Eye (tissue), 1 donor: ENCODE measurements at places on chromosomes 16 and 17.
A peak's percentile ranks its signal among the peaks of the same experiment; 100 is the strongest.

DNA sequence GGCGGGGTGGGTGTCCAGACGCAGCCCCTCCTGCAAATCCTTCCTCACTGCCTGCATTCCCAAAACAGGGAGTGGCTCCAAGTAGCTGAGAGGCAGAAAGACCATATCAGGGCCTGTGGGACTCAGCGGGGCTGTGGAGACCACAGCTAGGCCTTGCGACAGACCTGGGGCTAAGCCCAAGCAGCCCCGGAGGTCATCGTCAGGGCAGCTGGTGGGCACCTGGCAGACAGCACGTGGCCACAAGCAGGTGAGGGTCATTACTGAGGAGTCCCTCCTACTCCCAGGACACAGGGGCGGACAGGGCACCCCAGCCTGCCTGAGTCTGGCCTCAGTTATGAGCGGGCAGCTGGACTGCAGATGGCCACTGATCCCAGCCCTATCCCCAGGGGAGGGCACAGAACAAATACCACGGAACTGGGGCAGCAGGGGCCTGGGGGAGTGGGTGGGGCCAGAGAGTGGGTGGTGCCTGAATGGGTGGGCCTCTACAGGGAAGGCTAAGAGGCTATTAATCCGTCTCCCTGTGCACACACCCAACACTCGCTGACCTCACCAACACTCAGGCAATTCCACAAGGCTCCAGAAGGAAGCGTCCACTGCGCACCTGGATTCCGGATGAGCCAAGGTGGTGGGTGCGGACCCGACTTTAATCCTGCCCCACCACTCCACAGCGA is 8.5 kb downstream of the HS3ST6 start:
- peak; percentile 66 for DNase-seq

DNA sequence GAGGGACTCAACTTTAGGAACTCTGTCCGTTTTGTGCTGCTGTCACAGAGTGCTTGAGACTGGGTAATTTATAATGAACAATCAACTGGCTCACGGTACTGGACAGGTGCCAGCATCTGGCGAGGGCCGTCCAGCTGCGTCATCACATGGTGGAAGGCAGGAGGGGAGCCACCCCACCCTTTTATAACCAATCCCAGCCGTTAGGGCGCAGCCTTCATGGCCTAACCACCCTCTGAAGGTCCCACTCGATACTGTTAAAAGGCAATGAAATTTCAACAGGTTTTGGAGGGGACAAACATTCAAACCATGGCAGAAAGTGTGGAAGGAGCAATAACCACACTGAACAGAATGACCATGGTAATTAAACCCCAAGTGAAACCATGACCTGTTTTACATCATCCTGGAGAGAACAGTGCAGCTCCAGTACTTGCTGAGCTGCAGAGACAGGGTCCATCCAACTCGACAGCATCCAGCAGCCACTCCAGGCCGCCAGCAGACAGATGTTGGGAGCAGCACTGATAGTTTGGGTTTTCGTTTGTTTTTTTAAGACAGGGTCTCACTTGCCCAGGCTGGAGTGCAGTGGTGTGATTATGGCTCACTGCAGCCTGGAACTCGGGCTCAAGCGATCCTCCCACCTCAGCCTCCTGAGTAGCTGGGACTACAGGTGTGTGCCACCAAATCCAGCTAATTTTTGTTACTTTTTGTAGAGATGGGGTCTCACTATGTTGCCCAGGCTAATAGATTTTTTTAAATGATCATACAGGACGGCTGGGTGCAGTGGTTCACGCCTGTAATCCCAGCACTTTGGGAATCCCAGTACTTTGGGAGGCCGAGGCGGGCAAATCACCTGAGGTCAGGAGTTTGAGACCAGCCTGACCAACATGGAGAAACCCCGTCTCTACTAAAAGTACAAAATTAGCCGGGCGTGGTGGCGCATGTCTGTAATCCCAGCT is 11.0 kb downstream of the CHMP6 start:
- peak; percentile 41 for DNase-seq

- no peak for DNase-seq
Measured at GRCh38 chr16:54444851-54445458, 158.4 kb upstream of the IRX3 start.

DNA sequence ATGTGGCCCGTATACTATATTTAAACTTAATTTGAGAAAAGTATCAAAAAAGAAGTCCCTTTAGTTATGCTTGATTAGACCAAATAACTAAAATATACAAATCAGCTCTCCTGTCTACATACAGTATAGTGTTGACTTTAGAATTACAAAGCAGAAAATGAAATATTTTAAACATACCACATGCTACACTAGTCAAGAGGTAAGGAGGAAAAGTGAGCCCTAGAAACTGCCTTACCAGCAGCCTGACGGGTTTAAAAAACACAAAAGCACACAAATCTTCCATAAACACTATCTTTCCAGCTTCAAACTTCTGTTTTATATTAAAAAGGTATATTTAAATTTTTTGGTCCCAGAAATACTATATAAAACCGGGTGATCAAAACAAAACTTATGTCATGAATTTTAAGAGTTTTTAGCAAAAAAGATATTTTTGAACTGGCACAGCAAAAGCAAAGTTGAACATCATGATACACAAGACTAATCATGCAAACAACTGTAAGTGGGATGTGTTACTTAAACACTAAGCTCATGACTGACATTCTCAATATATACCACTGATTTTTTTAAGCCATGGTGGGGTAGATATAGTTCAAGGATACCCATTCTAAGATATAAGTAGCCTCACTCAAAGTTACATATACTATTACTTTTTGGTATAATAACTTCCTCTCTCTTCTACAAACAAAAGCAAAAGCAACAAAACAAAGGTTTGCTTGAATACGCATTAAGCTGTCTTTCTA is 11.8 kb downstream of the KLHL10 start:
- no peak for DNase-seq

- peak; percentile 89 for DNase-seq
Measured at GRCh38 chr17:34254651-34255380, at the start of gene CCL2. Gene CCL2 (plus strand): TSS chr17:34255285. CDS start chr17:34255350, 65 bp downstream.

DNA sequence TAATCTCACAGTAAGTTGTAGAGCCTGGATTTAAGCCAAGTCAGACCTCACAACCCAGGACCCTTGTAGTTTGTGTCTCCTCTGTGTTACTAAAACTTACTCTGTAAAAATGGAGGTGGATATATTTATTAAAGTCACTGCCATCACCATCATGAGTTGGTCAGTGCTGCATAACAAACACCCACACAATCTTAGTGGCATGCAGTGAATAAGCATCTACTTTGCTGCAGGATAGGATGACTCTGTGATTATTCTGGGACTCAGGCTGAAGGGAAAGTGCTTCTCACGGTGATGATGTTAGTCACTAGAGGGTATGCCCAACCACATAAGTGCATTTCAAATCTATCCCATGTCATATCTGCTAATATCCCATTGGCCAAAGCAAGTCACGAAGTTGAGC is 398.7 kb downstream of the XYLT1 start:
- DNase-seq, result no peak

DNA sequence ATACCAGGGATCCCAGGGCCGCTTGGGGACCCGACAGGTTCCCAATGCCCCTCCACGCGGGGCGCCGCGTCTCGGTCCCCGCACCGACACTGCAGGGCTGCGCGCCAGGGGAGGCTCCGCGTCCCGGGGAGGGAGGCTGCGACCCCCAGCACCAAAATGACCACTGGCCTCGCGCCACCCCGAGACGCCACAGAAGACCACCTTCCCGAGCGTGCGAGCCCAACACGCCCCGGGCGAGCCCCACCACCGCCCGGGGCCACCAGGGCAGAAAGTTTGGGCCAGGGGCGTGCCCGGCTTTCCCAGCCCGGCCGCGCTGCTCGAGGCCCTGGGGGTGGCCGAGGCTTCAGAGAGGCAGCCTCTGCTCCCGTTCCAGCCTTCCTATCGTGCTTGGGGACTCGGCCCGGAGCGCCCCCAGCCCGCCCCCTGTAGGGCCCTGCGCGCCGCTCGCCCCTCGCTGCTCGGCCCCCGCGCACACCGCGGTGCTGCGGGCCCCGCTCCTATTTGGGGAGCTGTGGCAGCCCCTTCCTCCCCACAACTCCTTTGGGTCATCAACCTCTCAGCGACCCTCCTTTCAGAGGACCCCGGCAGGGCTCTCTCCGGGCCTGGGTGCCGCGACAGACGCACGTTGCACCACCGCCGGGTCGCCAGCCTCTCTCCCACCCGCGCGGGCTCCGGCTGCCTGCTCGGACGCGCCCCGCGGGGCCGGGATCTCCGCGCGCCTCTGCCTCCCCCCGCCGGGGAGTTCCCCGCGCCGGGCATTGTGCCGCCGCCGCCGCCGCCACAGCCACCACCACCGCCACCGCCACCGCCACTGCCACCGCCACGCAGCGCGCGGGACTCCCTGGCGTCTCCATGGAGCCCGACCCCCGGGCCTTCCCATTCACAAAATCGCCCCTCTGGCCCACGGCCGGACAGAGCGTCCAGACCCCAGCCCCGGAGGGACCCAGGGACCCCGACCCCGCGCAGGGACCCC is 892 bp downstream of the RBFOX3 start:
- peak; percentile 45 for DNase-seq

DNA sequence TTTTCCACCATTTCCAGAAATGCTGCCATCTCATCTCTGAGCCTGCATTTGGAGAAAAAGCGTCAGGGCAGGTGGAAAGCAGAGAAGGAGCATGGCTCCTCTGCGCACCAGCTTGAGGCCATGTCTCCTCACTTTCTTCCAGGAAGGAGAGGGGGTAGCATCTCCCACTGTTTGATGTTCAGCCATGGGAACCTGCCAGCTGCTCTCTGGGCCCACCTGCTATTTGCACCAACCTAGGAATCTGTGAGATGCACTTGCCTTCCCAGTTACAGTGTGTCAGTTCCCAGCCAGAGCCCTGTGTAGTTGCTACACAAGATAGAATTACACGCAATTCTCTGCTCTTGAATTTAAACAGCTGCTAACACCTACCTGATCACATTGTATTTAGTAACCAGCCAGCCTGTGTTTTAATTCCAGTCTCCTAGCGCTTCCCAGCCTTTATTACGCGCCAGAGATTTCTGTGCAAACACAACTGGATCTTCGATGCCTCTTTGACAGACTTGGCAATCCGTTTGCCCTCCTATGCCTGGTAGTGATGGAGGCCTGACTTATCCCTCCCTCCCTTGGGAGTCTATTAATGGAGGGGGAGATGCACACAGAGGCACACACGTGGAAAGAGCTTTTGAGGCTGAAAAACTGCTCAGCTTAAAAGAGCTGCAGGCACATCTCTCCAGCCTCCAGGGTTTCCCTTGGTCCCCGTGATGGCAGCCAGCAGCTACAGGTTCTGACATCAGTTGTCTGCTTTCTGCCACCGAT is 98.1 kb upstream of the SEC14L1 start:
- peak; percentile 75 for DNase-seq

DNA sequence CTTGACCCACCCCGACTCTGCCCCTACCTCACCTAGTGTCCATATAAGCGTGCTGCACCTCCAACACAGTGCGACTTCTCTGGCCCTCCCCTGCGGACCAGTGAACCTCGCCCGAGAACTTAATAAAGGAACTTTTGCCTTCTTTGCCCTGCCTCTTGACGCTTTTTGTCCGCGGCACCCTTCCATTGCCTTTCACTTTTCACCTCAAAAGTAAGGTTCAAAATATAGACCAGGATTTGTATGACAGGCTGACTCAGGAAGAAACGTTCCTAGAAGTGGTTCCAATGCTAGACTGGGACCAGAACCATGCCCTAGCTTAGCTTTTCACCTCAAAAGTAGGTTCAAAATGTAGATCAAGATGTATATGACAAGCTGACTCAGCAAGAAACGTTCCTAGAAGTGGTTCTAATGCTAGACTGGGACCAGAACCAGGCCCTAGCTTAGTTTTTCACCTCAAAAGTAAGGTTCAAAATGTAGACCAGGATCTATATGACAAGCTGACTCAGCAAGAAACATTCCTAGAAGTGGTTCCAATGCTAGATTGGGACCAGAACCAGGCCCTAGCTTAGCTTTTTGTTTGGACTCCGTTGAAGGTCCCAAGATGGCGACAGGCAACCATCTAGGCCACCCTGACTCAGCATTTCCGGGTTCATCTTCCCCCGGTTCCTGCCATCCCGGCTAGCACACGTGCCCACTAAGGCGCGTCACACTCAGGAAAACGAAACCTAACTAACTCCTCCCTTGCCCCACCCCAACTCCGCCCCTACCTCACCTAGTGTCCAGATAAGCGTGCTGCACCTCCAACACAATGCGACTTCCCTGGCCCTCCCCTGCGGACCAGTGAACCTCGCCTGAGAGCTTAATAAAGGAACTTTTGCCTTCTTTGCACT is 51.0 kb upstream of the TMEM97 start:
- no peak for DNase-seq

DNA sequence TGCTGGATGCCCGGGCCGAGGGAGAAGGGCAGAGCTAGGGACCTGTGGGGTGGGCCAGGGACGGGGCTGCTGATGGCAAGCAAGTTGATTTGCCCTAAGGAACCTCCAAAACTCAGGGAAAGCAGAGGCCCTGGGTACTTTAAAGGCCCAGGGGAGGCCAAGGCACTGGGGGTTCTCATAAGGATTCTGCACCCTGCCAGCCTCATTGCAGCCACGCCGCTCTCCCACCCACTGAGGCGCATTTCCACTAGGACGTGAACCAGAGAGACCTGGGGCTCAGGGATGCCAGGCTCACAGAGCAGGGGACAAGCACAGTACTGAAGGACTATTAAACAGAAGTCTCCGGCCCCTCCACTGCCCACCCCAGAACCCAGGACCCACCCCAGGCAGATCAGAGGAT is 39.4 kb upstream of the RBFOX3 start:
- DNase-seq, result no peak

DNA sequence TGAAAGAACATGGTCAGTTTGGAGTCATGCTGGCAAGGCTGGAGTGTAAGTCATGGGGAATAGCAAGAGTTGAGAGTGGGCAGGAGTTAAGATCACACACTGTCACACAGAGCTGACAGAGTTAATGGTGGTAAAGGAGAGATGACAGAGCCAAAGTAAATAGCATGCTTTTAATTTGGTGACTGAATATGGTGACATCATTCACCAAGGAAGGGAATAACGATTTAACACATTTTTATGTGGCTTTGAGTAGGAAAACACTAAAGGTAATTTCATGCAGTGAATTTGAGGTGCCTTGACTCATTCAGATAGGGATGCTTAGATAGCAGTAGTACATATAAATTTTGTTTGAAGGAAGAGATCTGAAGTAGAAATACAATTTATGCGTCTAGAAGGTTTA is 42.1 kb downstream of the SYNRG start:
- DNase-seq, result no peak

DNA sequence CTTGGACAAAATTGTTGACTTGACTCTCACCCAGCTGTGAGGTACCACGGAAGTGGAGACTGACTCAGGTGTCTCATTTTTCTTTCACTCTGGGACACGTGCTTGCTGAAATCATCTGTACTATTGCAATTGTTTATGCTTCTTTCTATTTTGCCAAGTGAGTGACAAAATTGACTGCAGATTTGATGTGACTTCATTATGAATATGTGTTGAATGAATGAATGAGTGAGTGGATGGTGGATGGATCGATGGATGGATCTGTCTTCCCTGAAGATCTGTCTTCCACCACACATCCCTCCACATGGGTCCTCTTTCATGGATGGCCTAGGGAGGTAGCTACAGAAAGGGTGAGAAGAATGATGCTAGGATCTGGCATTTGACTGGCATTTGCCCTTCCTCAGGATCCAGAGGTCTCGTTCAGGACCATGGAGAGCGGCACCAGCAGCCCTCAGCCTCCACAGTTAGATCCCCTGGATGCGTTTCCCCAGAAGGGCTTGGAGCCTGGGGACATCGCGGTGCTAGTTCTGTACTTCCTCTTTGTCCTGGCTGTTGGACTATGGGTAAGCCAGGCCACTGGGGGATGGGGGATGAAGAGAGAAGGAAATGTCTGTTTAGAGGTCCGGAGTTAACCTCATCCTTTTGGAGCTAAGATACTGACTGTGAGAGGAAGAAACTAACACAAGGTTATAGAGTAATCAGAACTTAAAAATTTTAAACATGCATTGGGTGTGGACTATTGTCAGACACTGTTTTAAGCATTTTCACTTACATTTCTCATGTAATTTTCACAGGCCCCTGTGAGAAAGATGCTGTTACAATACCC is 12.7 kb downstream of the SLC5A11 start:
- DNase-seq, result peak; percentile 80
